Tongue (tissue), 3 donors: ENCODE measurements at places on chromosomes 7 and 10. TPM values are rescaled to one million over a fixed set of nuclear protein-coding genes. Genes with fewer than 3 reads are reported as not detected.

- no peak for DNase-seq
These were observed 3.8 kb upstream of the ADAMTS14 start for GRCh38 chr10:70668454-70668970.

DNA sequence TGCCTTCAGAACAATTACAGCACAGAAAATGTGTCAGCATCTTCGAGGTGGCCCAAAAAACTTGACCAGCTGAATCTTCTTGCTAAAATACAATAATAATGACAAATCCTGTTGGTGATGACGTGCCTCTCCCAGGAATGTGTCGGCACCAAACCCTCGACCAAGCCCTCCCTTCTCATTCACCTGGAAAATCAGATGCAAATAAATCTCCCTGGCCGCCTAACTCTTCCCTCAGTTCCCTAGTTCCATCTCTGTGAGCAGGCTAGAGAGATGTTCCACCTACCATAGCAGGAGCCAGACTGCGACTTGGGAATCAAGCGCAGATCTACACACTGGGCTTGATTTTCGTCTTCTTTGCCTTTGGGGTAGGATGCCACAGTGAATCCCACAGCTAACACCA lies 4.1 kb downstream of the PRSS1 start:
- DNase-seq = no peak

DNA sequence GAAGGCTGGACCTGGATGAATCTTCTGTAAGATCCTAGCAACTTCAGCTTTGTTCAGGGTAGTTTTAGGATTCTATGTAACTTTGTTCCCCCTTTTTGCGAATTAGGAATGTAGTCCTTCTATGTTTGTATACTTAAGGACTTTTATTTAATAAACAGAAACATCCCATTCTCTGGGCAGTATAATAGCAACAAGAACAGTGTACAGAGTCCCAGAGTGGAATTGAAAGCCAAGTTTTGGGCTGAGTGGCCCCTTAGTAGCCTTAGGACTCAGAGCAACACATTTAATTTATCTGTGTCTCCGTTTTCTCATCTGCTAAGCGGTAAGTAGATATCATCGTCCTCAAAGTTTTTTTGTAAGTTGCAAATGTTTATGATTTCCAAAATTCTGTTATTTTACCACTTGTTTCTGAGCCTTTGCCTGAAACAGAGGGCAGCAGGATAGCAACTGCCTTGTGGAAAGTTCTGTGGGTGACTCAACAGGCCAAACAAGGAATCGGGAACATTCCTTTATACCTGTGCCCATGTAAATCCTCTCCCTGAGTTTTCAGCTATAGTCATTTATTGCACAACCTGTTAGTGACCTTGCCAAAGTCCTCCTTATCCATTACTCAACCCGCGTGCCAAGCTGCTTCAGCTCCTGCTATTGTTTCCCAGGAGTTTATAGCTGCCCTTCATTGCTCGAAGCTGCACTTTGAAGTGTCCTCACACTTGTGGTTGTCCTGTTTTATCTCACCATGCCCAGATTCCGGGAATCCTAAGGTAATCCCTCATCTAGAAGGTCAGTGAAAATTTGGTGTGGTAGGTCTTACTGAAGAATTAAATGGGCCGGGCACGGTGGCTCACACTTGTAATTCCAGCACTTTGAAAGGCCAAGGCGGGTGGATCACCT lies 199.1 kb upstream of the AHR start:
- DNase-seq = no peak

GRCh38 chr7:23713285-23714149 lies 3.5 kb downstream of the STK31 start:
- DNase-seq = no peak

DNA sequence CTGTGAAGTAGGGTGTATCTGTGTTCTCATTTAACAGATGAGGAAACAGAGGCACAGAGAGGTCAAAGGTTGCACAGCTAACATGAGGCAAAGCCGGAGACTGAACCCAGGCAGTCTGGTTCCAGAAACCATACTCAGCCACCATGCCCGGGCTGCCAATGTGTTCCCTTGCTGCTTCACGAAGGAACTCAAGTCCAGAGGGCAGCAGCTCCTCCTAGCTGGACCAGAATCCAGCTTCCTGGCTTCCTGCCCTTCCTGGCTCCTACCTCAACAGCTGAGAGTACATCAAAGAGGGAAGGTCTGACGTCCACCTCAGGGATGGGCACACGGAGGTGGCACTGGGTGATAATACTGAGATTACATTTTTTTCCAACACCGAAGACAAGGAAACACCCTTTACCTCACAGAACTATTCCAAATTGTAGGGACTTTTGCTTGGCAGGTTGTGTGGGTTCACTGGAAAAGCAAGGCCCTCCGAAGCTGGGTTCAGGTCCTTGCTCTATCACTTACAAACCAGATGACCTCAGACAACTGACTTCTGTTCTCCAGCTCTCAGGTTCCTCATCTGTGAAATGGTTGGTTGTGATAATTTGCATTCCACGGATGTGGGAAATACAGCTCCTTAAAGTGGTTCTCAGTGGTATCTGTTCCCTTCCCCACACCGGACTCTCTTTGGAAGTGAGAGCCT lies 154.1 kb upstream of the ZMIZ1 start:
- no peak for DNase-seq

DNA sequence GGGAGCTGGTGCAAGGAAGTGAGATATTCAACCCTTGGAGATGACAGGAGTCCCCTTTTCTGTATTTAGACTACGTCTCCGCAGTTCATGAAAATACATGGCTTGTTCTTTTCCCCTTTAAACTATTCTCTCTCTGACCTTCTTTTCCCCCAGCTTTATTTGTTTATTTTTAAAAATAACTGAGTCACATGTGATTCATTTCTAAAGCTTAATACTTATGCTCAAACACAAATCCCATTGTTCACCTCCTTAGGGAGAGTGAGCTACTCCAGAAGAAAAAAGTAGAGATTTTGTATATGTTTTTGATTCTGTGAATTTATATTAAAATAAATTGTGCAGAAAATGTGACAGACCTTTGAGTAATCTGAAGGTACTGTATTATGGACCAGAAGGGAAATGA lies 35.9 kb upstream of the FZD1 start:
- DNase-seq = no peak

GRCh38 chr10:58545427-58545826 lies 32.8 kb downstream of the BICC1 start:
- DNase-seq = no peak

The SPACDR gene
- not detected for total RNA-seq

The AMZ1 gene
- 0.31 TPM for total RNA-seq

The GSTO2 gene
- total RNA-seq = 5.1 TPM
